ENCODE measurements at places on chromosomes 7 and 10.

GRCh38 chr7:53350241-53350640, 314.8 kb downstream of the POM121L12 start:
- DNase-seq = no peak

DNA sequence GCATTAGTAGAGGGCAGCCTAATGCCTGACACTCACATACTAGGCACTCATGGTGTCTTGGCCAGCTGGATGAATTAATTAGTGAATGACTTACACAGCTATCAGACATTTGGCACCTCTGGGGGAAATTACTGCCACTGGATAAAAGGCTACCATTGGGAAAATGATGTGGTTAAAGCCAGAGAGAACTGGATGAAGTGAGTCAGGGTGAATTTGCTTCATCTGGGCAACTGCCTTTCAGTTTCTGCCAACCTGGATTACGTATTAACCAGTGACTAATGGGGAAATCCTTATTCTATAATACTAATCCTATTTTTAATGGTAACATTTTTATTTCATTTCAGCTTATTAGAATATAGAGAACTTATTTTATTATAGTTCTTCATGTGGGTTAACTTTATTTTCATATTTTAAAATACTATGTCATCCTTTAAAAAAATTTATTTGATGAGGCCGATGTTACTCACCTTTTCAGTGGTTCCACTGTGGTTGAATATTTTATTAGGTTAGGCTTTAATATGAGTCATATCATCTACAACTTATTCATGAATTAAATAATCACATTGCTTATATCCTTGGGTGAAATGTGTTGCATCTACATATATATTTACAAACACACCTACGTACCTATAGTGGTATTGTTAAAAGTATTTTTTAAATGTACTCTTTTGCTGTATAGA, 85.6 kb upstream of the CAPZA2 start:
- no peak for DNase-seq

GRCh38 chr10:5325076-5325475, 39.7 kb upstream of the UCN3 start:
- DNase-seq = no peak

- DNase-seq = no peak
Measured at GRCh38 chr10:18601321-18601720, 50.1 kb downstream of the NSUN6 start.

GRCh38 chr10:71712572-71713134, 6.9 kb downstream of the C10orf105 start:
- DNase-seq = no peak

- no peak for DNase-seq
Measured at GRCh38 chr10:47078393-47079203, 167.4 kb downstream of the PTPN20 start.

- DNase-seq = no peak
Measured at GRCh38 chr10:131920693-131921092, 19.9 kb downstream of the PPP2R2D start.

GRCh38 chr10:131997366-131998049, 15.8 kb upstream of the BNIP3 start:
- DNase-seq = no peak

- no peak for DNase-seq
Measured at GRCh38 chr7:74683799-74684198, 26.3 kb downstream of the GTF2I start.

DNA sequence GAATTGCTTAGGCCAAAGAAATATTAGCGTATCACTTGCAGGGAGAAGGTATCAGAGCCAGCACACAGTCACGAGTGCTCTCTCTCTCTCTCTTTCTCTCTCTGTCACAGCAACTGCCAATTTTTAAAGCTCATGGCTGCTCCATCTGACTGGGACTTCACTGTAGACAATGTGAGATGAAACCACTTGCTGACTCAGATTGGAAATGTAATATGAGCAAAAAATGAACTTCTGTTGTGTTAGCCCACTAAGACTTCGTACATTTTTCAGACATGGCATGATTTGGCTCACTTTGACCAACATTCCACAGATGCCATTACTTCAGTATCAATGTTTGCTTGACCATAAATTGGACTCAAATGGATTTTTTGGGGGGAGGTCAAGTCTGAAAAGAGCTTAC, 68.1 kb downstream of the DGKB start:
- DNase-seq = no peak

DNA sequence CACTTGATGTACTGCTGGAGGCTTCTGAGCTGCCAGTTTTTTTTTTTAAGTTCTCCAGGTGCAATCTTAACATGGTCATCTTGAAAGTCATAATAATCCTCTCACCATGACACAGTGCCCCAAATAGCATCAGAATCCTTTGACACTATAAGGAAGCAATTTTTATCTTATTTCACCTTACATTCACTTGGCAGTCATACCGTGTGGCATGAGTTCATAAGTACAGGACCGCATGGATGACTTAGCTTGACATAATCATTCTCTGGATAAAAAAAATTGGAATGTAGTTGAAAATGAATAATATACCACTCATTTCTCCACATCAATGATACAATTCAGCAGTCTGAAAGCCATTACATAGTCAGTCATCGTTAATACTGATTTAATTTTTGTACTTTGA, 25.6 kb upstream of the TMEM196 start:
- DNase-seq = no peak

DNA sequence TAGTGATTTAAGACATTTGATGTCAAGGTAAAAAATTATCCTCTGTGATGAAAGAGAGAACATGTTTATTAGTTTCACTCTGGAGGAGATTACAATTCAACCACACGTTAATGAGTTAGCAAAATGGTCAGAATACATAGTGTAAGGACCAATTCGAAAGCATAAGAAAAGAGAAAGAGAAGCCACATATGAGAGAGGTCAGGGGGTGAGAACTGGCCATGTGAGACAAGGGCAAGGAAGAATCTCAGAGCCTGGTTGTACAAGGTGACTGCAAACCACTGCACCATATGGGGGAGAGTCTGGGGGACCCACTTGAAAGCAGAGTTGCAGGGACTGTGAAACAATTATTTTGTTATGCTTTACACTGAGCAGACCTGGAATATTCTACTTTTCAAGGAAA, 27.7 kb upstream of the BET1 start:
- DNase-seq = no peak

DNA sequence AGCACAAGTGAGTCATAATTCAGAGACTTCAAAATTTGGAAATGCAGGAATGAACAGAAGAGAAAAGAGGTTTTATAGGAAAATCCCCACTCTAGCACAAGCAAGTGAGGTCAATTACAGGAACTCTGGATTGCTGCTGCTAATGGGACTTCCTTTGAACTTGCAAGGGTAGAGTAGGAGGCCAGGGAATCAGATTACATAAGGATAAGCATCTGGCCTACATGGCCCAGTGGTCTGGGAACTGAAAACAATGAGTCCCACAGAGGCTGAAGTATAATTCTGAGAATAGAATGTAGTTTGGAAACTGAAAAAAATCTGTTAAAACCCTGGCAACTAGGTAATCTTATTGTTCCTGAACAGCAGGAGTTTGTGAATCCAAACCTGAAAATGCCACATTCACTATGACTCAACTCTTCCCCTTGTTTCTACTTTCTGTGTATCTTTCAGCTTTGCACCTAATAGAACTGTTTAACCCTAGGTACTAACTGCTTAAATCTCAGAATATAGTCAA, 66.5 kb downstream of the CTNNA3 start:
- no peak for DNase-seq

DNA sequence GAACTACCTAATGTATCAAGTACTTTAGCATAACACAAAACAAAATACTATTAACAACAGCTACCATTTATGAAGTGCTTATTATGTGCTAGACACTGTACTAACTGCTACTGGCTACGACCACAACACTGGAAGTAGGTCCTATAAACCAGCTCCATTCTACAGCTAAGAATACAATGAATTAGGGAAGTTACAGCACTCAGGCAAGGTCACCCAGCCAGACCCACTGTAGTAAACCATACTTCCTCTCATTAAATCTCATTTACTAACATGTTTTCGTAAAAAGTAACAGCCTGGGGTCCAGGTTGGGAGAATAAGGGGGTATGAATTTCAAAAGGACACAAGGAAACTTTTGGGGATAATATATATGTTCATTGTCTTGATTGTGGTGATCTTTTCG, 25.4 kb downstream of the NAPEPLD start:
- DNase-seq = no peak

DNA sequence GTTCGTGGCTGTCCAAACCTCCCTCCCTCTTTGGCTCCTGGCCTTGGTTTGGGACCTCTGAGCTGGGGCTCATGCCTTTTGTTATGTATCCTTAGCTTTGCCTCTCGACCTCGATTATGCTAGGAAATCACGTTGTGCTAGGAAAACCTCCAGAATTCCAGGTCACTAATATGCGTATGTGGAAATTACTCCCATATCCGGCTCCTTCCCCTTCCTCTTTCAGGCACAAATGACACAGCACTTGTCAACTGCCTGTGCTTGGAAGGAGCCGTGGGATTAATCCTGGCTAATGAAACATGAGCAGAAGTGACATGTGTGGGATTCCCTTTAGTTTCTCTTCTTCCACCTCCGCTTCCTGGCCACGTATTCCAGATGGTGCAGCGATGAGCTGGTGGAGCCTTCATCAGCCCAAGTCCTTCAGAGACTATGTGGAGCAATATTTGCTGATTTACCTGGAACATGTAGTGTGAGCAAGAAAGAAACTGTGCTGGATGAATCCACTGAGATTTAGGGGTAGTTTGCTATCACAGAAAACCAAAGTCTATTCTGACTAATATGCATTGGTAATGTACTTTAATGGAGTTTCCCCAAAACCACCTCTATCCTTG, 149.2 kb downstream of the REEP3 start:
- no peak for DNase-seq

DNA sequence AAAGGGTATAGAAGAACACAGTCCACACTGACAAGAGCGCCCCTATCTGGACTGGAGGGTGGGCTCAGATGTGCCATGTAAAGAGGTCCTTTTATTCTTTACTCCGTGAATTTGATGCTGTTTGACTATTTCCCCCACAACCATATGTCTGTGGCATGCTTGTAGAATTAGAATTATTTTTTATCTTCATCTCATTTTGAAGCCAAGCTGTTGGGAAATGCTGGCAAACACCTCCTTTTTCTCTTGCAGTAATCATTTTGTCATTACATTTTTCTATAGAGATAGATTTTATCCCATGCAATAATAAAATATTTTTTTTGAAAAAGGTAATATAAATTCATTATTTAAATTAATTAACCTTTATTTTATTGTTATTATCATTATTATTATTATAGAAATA, 926.6 kb upstream of the AUTS2 start:
- DNase-seq = no peak

Measured in stimulated activated CD8-positive, alpha-beta memory T cell treated with anti-CD3 and anti-CD28 coated beads, Interleukin-4, amount 100 ng/mL, for 1 hour (primary cell).